ENCODE measurements at places on chromosomes 1 and 21.

- no peak for DNase-seq
Measured at GRCh38 chr1:58158506-58159433, 387.8 kb downstream of the OMA1 start.

- DNase-seq: no peak
Measured at GRCh38 chr1:234869182-234870019, 259.2 kb downstream of the TOMM20 start.

GRCh38 chr1:53084589-53084971 lies 22.6 kb downstream of the PODN start:
- no peak for DNase-seq

GRCh38 chr1:60765204-60765603 lies 317.2 kb upstream of the NFIA start:
- DNase-seq: no peak

- no peak for DNase-seq
Measured at GRCh38 chr1:23904748-23905357, 8.3 kb downstream of the CNR2 start.

GRCh38 chr1:47209091-47209490 lies 19.3 kb upstream of the PDZK1IP1 start:
- DNase-seq: no peak

DNA sequence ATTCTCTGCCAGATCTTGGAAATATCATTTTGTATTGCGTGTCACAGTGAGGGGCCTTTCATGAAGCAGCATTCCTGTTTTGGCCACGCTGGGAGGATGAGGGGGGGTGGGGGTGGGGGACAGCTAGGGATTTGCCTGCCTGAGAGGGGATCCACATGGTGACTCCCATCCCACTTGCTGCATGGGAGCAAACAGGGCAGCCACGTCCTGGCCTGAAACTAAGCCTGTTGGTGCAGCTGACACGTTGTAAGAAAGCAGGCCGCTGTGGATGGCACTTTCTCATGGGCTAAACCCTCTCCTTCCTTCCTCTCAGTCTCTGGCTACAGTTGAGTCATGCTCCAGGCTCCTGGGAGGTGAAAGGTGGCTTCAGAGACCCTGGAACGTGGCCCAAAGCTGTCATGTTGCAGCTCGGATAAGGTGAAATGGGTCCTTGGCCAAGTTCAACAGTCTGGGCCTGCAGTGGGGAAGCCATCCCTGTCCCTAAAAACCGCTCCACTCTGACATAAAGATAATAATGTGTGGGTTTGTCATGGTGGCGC lies 346.7 kb upstream of the VAMP3 start:
- no peak for DNase-seq

DNA sequence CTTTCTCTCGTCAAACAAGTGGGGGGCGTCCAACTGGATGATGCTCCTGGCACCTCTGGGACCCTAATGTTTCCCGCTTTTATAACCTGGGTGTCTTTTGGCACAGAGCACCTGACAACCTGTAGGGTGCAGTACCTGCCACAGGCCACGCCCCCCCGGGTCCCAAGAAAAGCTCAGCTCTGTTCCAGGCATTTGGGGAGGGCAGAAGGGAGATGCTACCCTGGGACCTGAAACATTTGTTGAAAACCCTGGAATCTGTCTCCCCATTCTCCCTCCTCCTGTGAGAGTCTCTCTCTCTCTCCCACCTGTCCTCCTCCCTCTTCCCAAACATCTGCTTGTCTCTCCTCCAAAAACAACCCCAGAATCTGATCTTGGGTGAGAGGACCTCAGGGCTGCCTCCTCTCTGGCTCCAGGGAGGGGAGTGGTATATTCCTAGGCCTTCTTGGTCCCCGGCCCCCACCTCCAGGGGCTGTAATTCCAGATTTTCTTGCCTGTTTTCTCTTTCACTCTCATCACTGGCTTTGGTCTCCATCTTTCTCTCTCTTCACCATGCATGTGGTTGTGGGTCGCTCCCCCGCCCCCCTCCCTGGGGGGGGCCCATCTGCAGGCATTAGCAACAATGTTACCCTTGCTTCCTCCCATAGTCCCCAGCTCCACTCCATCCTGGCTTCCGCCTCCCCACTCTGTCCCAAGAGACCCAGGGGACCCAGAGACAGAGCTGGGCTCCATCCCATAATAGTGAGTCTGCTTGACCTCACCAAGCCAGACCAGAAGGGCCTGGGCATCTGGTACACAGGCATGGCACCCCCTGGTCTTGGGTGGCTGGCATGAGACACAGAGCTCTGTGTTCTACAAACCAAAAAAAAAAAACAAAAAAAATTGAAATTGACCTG lies 4.1 kb downstream of the AHDC1 start:
- DNase-seq: no peak

DNA sequence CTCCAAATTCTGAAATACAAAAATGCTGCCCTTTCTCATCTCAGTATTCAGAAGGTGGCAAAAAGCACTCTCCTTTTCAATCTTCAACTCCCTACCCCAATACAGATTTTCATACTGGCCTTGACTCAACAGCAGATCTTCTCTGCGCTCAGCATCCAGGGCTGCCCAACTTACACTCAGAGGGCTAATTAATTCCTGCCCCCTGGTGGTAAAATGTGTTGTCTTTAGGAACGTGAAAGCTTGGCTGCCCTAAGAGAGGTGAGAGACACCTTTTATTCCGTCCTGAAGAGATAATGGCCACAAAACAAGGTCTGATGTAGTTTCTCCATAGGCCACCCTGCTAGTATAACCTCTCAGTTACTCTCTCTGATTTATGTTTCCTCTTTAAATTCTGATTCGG lies 25.0 kb downstream of the KRTAP24-1 start:
- no peak for DNase-seq

DNA sequence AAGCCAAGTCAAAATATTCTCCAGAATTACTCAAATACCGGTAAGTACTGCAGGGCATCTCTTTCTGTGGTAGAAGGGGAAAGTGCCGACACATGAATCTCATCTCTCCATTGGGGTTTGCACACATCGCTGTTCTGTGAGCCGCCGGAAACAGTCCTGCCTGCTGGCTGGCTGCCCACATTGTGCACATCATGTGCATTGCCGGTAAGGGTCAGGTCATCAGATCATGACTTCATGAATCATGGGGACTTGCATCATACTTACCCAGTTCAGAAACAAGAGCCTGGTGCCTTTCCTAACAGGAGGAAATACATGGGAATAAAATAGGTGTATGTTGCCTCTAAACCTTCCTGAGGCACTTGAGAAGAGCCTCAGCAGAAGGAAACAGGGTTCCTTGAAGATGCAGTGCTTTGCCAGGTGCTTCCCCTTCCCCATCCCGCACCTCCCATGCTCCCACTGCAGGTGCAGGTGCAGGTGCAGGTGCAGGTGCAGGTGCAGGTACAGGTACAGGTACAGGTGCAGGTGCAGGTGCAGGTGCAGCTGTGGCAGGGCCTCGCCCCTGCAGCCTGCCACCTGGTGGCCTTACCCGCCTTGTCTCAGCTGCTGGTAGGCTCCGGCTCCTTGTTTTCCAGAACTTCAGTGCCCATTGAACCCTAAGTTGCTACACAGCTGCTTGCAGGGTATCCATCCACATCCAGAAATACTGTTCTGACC lies 26.5 kb downstream of the GPR137B start:
- no peak for DNase-seq

DNA sequence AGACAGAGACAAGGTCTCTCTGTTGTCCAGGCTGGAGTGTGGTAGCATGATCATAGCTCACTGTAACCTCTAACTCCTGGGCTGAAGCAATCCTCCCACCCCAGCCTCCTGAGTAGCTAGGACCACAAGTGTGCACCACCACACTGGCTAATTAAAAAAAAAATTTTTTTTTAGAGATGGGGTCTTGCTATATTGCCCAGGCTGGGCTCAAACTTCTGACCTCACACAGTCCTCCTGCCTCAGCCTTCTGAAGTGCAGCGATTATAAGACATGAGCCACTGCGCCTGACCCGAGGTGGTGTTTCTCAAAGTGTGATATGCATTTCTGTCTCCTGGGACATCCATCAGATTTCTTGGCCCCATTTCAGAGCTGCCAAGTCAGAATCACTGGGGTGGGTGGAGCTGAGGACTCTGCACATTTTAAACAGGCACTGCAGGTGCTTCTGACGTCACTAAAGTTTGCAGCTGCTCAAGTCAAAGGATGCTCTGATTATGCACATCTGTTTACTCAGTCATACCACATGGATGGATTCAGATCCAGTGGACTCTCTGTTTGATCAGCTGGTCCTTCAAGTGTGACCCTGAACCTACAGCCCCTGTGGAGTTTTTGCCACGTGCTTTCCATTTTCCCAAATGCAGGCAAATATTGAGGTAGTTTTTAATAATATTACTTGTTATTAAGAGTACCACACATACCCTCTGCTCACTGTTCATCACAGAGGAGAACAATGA lies 21.4 kb downstream of the TGFB2 start:
- no peak for DNase-seq
